ENCODE measurements at places on chromosomes 1 and 21. TPM values are rescaled to one million over a fixed set of nuclear protein-coding genes. Genes with fewer than 3 reads are reported as not detected.

DNA sequence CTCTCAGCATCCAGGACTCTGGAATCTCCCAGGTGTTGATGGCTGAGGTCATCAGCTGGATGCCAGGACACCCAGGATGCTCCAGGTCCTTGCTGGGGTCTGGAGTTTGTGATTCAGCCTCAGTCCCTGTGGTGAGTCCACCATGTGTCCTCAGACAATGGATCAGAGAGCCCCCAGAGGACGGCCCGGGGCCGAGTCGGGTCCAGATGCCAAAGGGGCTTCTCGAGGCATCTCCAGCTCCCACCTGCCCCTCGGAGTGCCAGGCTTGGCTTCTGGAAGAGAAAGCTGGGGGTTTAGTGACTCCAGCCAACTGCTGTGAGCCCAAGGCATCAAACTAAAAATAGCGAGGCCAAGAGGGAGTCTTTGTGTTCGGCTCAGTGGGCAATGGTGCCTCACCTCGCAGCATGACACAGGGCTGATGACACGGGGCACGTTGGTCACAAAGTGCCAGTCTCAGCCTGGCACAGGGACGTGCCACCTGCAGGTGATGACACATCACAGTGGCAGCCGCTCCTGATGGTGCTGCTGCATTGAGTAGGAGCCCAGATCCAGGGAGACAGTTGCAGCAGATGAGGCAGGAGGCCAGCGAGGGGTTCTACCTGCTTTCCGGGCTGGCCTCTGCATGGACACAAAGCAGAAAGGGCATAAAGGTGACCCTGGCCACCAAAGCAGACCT lies 10.6 kb downstream of the PDE9A start:
- DNase-seq, result no peak
- no peaks in the 10 kb centered on the region for H3K4me1 ChIP-seq
- no peaks in the 10 kb centered on the region for H3K27me3 ChIP-seq
- H3K4me3 ChIP-seq, result no peak overlapping the region
- no peaks in the 10 kb centered on the region for H3K36me3 ChIP-seq
- no peak overlapping the region for H3K27ac ChIP-seq

GRCh38 chr21:32004291-32004690 lies 131.5 kb downstream of the HUNK start:
- no peak overlapping the region for H3K4me3 ChIP-seq
- DNase-seq, result no peak
- no peaks in the 10 kb centered on the region for H3K4me1 ChIP-seq
- H3K27me3 ChIP-seq, result no peaks in the 10 kb centered on the region
- H3K36me3 ChIP-seq, result no peaks in the 10 kb centered on the region
- H3K27ac ChIP-seq, result no peak overlapping the region

- H3K4me1 ChIP-seq, result peaks cover 44% of the 10 kb centered on the region
- H3K27me3 ChIP-seq, result no peaks in the 10 kb centered on the region
- DNase-seq, result no peak
- peaks cover 67% of the 10 kb centered on the region for H3K36me3 ChIP-seq
- no peak overlapping the region for H3K4me3 ChIP-seq
Observed at GRCh38 chr1:161127649-161128048, 4.8 kb downstream of the DEDD start.

GRCh38 chr1:13543451-13544220 lies 29.8 kb upstream of the LRRC38 start:
- peak; percentile 66 for DNase-seq
- H3K4me3 ChIP-seq, result no peak overlapping the region
- no peaks in the 10 kb centered on the region for H3K36me3 ChIP-seq
- H3K4me1 ChIP-seq, result no peaks in the 10 kb centered on the region
- no peaks in the 10 kb centered on the region for H3K27me3 ChIP-seq

The EXO1 gene
- total RNA-seq, result 0.32 TPM

GRCh38 chr1:40204856-40205255 lies 42.9 kb upstream of the TMCO2 start:
- H3K27ac ChIP-seq, result no peak overlapping the region
- no peaks in the 10 kb centered on the region for H3K27me3 ChIP-seq
- no peaks in the 10 kb centered on the region for H3K4me1 ChIP-seq
- peaks cover 65% of the 10 kb centered on the region for H3K36me3 ChIP-seq

DNA sequence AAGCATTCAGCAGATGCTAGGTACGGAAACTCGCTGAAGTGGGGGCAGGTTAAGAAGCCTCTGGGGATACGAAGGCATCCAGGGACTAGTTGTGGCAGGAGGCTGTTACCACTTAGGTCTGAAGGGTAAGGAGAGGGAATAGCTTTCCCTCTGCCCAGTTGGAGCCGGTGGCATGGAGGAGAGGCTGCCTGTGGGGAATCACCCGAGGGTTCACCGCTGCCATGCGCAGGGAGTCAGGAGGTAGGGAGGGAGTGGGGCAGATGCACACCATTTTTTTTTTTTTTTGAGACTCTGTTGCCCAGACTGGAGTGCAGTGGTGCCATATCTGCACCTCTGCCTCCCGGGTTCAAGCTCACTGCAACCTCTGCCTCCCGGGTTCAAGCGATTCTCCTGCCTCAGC lies 6.1 kb downstream of the PCSK9 start:
- DNase-seq, result no peak
- H3K36me3 ChIP-seq, result no peaks in the 10 kb centered on the region
- no peak overlapping the region for H3K27ac ChIP-seq
- no peaks in the 10 kb centered on the region for H3K27me3 ChIP-seq
- no peak overlapping the region for H3K4me3 ChIP-seq

DNA sequence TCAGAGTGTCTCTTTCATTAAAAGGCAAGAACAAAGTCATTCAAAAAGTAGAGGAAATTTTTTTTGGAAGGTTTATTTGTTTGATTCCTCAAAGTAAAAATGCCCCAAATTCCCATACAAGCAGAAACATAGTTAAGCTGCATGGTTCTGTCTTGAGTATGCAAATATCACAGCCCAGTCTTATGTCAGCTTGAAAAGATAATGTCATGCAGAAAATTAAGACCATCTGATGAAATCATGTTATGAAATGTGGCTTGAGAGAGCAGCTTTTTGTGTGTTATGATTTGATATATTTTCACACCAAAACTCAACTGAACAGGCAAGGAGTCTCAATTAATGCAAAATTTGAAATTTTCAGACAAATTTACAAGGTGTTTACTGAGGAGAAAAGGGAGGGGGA lies 411.0 kb downstream of the LMO4 start:
- H3K27ac ChIP-seq, result no peak overlapping the region
- H3K4me3 ChIP-seq, result no peak overlapping the region
- no peaks in the 10 kb centered on the region for H3K27me3 ChIP-seq
- DNase-seq, result no peak

DNA sequence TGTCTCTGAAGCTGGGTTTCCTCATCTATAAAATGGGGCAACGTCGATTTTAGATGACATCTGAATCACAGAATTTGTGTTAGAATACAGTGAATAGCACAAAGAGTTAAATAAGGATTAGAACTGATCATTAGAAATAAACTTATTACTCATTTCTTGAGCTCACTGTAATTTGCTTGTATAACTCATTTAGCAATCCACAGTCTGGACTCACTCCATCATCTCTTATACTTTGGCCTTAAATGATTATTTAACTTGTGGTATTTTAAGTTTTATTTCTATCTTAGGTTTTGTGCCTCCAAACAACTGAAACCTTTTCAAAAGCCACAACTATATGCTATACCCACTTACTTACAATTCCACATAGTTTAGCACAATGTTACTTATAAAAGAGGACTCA lies 128.0 kb downstream of the CDC42BPA start:
- H3K4me1 ChIP-seq, result no peaks in the 10 kb centered on the region
- DNase-seq, result no peak
- H3K27me3 ChIP-seq, result no peaks in the 10 kb centered on the region
- no peak overlapping the region for H3K4me3 ChIP-seq
- H3K36me3 ChIP-seq, result no peaks in the 10 kb centered on the region
- H3K27ac ChIP-seq, result no peak overlapping the region

GRCh38 chr21:34636961-34637360 lies 22.0 kb upstream of the RCAN1 start:
- H3K4me1 ChIP-seq, result no peaks in the 10 kb centered on the region
- DNase-seq, result no peak
- no peak overlapping the region for H3K4me3 ChIP-seq
- H3K27ac ChIP-seq, result no peak overlapping the region
- H3K36me3 ChIP-seq, result no peaks in the 10 kb centered on the region

DNA sequence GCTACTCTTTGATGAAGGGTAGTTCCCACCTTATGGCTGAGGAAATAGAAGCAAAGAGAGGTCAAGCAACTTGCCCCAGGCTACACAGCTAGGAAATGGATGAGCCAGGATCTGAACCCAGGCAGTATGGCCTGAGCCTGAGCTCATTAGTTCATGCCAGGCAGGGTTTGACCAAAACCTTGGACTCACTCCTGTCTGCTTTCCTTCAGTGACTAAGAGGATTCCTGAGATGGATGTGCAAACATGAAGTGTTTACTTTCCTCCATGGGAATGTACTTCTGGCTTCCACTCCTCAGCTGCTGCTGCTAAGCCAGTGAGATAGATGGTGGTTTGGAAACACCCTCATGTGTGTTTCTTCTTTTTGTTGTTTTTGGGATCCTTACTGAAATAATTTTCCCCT lies 35.1 kb upstream of the ERRFI1 start:
- H3K27ac ChIP-seq, result peak overlapping the region; percentile 80
- no peaks in the 10 kb centered on the region for H3K27me3 ChIP-seq
- no peak for DNase-seq
- no peaks in the 10 kb centered on the region for H3K36me3 ChIP-seq

The MYBPHL gene
- 3.6 TPM for total RNA-seq

DNA sequence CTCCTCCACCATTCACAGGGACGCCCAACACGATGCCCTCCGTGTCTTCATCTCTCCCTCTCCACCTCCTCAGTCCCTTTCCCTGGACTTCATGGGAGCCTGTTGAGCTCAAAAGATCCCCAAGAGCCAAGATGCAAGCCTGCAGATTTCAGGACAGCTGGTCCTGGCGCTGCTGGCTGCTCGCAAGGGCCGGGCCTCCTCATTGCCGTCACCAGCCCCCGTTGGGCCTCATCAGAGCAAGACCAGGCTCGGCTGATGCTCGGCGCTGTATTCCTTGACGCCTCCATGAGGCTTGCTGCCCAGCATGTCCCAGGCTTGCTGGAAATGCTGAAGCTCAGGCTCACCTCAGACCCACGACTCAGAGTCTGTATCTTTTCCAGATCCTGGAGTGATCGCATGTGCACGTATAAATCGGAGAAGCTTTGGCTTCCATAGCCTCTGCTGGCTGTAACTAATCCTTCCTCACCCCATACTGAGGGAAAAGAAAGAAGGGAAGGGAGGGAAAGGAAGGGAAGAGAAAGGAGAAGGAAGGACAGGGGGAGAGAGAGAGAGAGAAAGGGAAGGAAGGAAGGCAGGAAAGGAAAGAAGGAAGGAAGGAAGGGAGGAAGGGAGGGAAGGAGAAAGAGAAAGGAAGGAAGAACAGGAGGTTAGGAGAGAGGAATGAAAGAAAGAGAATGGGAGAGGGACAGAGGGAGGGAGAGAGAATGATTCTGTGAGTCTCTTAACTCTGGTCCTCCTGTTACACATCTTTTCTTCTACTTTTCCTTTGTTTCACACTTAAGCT lies 94.6 kb downstream of the KCNJ15 start:
- DNase-seq, result no peak
- H3K27me3 ChIP-seq, result no peaks in the 10 kb centered on the region
- H3K4me1 ChIP-seq, result peaks cover 14% of the 10 kb centered on the region
- no peak overlapping the region for H3K4me3 ChIP-seq
- no peaks in the 10 kb centered on the region for H3K36me3 ChIP-seq

- no peak overlapping the region for H3K27ac ChIP-seq
- no peak overlapping the region for H3K4me3 ChIP-seq
- DNase-seq, result no peak
Observed at GRCh38 chr1:33709783-33710718, 153.8 kb upstream of the HMGB4 start.

The FAM177B gene
- total RNA-seq, result 0.20 TPM

- H3K27me3 ChIP-seq, result no peaks in the 10 kb centered on the region
- H3K36me3 ChIP-seq, result no peaks in the 10 kb centered on the region
- H3K4me1 ChIP-seq, result peaks cover 10% of the 10 kb centered on the region
- no peak overlapping the region for H3K27ac ChIP-seq
- no peak overlapping the region for H3K4me3 ChIP-seq
Observed at GRCh38 chr1:165843304-165843703, 15.9 kb downstream of the UCK2 start.

- H3K36me3 ChIP-seq, result no peaks in the 10 kb centered on the region
- no peak overlapping the region for H3K4me3 ChIP-seq
- no peaks in the 10 kb centered on the region for H3K4me1 ChIP-seq
- no peaks in the 10 kb centered on the region for H3K27me3 ChIP-seq
- DNase-seq, result no peak
Observed at GRCh38 chr1:65092691-65093090, 55.3 kb upstream of the AK4 start.

GRCh38 chr1:55957276-55957675 lies 622.1 kb downstream of the PLPP3 start:
- no peak for DNase-seq
- H3K36me3 ChIP-seq, result no peaks in the 10 kb centered on the region
- no peaks in the 10 kb centered on the region for H3K27me3 ChIP-seq
- H3K4me1 ChIP-seq, result peaks cover 5% of the 10 kb centered on the region
- H3K27ac ChIP-seq, result no peak overlapping the region

The RGS8 gene
- not detected for total RNA-seq

GRCh38 chr1:39508857-39509305 lies 17.4 kb downstream of the BMP8A start:
- no peak for DNase-seq
- H3K4me3 ChIP-seq, result no peak overlapping the region
- no peaks in the 10 kb centered on the region for H3K4me1 ChIP-seq
- no peaks in the 10 kb centered on the region for H3K27me3 ChIP-seq
- no peaks in the 10 kb centered on the region for H3K36me3 ChIP-seq

The LMOD1 gene
- 38.3 TPM for total RNA-seq

The CFHR1 gene
- not detected for total RNA-seq

The HES4 gene
- total RNA-seq, result 26.8 TPM

All from upper lobe of right lung (tissue), 1 donor.